Activated naive CD4-positive, alpha-beta T cell (primary cell): ENCODE measurements at places on chromosomes 12 and 14.

DNA sequence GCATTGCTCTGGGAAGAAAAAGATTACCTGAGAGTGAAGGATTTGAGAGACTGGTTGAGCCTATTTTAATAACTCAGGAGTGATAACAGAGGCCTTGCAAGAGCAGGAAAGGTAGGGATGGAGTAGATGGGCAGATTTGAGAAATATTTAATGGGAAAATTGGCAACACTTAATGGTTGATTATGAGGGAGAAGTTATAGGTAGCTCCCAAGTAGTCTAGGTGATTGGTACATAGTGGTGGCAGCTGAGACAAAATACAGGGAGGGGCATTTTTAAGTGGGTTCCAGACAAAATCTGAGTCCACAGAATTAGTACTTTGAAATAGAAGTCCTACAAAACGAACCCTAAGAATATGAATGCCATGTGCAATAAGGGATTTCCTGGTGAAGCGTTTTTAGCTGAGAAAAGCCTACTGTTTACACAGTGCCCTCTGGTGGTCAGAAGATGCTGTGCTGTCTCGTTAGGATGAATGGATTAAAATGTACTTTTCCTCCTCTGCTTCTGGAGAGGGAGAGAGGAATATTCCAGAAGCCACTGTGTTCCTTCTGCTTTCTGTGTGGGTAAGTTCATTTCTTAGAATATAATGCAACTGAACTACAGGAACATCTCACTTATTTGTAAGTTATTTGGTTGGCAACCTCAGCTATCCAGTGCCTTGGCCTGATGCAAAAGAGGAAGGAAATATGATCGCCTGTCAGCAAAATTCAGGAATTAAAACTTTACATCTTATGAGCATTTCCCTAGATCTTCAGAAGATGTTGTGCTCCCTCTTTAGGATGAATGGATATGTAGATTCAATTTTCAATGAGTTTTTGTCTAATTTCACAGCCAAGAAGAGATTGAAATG is 6.5 kb downstream of the ZBTB1 start:
- DNase-seq, result no peak

GRCh38 chr12:124428792-124429281 is 133.9 kb downstream of the RFLNA start:
- no peak for DNase-seq

- no peak for DNase-seq
These were observed 417.6 kb downstream of the NOVA1 start for GRCh38 chr14:26180221-26180620.

- no peak for DNase-seq
These were observed 136.5 kb upstream of the CPSF6 start for GRCh38 chr12:69102856-69103255.

- no peak for DNase-seq
These were observed 277.4 kb upstream of the SOX5 start for GRCh38 chr12:24226745-24227350.

- no peak for DNase-seq
These were observed 32.0 kb downstream of the INSM2 start for GRCh38 chr14:35565871-35566464.

DNA sequence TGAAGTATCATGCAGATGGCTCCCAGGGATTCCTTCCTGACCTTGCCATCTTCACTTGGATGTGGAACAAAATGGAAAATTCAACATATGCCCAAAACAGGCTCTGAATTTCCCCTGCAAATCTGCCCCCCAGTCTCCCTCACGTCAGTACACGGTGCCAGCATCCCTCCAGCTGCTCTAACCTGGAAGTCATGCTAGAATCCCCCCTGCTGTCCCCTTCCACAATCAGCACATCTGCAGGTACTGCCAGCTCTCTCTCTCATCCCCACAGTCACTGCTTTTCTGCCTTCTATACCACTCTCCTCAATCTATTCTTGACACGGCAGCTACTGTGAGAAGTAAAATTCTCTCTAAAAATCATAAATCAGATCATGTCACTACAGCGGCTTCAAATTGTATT is 21.6 kb downstream of the GALNT6 start:
- DNase-seq, result no peak

GRCh38 chr14:72023128-72024042 is 91.2 kb downstream of the RGS6 start:
- no peak for DNase-seq

- no peak for DNase-seq
These were observed 1.8 kb upstream of the MED6 start for GRCh38 chr14:70602254-70602653.

DNA sequence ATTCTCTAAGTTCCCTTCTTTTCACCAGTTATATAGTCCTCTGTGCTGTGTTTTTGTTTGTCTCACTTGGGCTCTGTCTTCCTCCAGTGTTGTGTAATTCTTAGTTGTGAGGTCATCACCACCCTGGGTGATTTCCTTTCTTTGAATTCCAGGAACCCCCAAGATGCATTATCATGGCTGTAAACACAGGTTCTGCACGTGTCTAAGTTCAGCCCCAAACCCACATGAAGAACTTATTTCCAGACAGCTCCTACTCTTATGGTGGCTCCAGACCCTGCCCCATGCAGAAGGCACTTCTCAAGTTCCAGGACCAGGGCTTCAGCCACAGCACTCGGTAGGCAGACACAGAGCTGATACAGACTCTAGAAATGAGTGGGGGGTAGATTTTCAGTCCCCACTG is 560.5 kb downstream of the BCL11B start:
- no peak for DNase-seq

- DNase-seq, result no peak
These were observed 264.2 kb downstream of the AACS start for GRCh38 chr12:125329239-125330102.

- no peak for DNase-seq
These were observed 215.4 kb upstream of the NAV3 start for GRCh38 chr12:77615332-77615731.

GRCh38 chr12:68977909-68978610 is 45.1 kb upstream of the CPM start:
- no peak for DNase-seq
